Fibroblast of mammary gland (primary cell): ENCODE measurements at places on chromosomes 16 and 17.

- peak; percentile 11 for DNase-seq
Observed at GRCh38 chr16:66798161-66798560, 3.2 kb downstream of the TERB1 start.

GRCh38 chr17:59436900-59437299 lies 105.4 kb downstream of the YPEL2 start:
- no peak for DNase-seq

GRCh38 chr16:27436065-27436464 lies 34.1 kb downstream of the IL21R start:
- no peak for DNase-seq

- no peak for DNase-seq
Observed at GRCh38 chr16:78396046-78396445, 296.6 kb downstream of the WWOX start.

- DNase-seq = no peak
Observed at GRCh38 chr17:43014020-43014648, 7.5 kb downstream of the IFI35 start.

DNA sequence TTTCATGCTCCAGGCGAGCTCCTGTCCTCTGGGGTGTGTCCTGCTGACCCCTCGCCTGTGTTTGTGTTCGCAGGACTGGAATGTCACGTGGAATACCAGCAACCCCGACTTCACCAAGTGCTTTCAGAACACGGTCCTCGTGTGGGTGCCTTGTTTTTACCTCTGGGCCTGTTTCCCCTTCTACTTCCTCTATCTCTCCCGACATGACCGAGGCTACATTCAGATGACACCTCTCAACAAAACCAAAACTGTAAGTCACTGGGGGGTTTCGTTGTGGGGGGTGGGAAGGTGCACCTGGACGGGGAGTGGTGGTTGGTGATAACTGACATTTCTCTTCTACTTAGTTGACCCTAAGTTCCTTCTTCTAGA lies 58.3 kb downstream of the ABCC1 start:
- DNase-seq = no peak

DNA sequence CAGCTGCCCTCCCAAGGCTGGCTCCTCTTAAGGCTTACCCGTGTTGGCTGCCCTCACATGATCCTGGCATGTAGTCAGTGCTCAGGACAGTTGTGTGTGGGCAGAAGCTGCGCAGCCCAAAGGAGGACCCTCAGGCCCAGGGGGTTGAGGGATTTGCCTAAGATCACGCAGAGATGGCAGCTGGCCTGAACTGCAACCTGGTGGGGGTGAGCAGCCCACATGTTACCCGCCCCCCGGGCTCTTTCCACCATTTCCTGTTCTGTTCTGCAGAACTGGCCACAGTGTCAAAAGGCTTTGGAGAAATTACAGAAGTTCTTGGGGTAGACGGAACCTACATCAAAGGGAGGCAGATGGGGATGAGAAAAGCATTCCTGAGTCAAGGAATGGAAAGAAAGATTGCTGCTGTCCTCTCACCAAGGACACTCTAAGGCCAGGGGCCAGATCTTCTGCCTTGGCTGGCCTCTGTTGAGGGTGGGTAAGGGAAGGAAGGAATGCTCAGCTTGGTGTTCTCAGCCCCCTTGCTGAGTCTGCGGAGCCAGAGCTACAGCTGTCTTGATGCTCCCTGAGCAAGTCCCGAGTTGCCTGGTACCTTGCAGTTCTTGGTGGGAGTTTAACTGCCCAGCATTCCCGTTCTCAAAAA lies 53.0 kb downstream of the EPN2 start:
- no peak for DNase-seq

- DNase-seq = no peak
Observed at GRCh38 chr17:48611213-48611612, 396 bp upstream of the HOXB7 start.

DNA sequence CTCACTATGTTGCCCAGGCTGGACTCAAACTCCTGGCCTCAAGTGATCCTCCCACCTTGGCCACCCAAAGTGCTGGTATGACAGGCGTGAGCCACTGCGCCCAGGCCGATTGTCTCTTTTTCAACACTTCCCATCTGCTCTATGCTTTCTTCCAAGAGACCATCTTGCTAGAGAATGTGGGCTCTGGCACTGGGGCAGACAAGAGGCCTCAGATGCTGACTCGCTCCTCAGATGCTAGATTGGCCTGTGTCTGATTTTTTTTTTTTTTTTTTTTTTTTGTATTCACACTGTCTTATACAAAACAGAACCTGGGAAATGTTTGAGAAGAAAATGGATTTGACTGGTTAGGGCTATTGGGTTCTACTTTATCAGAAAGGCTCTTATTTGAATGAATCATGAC lies 58.2 kb downstream of the CYB5D2 start:
- peak; percentile 55 for DNase-seq

GRCh38 chr16:23223368-23223767 lies 40.8 kb downstream of the SCNN1G start:
- no peak for DNase-seq

DNA sequence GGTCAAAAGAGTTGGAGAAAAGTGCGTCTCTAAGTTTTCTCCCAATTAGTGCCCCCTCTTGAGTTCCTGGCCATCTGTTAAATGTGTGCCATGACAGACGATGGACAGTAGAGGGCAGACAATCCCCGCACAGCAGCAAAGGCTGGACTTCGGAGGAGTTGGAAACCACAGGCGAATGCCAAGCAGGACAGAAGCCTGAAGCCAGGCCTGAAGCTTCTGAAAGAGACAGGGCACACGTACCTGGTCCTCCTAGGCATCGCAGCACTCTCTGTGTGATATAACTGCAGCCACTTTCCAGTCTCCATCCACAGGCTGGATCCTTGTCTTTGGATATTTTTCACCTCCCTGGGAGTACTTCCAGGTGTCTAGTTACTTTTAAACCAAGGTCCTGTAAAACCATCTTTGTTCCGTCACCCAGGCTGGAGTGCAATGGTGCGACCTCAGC lies 14.5 kb downstream of the C17orf100 start:
- DNase-seq = peak; percentile 81

GRCh38 chr16:50718061-50718760 lies 23.7 kb upstream of the CYLD start:
- DNase-seq = peak; percentile 70

DNA sequence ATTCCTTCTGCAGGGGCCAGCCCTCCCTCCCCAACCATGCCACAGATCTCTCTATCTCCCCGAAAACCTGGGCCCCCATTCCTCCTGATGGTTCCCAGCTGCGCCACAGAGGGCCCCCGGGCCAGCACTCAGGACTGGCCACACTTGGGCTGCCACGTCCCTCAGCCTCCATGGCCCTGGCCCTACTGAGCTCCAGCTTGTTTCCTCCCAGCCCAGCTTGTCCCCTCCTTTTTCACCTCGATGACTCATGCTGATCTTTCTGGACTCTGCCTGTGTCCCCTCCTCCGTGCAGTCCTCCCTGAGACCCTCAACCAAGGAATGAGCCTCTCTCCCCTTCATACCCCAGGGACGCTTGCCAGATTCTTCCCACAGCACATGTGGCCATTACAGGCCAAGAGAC lies 10.9 kb upstream of the FAM83G start:
- DNase-seq = no peak

DNA sequence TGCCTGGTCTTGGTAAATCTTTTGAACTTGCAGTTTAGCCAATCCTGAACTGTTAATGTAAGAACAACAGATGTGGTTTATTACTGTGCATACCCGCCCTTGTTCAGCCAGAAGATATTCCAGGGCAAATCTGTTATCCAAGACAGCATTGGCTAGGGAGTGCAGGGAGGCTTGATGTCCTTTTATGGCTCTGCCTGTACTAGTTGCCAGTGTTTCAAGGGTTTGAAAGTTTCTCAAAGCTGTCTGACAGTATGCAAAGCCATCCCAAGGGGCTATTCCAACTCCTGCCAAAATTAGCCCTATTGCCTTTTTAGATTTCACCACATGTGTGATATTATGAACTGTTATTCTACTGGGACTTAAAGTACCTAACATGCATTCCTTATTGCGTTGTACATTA lies 30.1 kb downstream of the LCMT1 start:
- peak; percentile 63 for DNase-seq

GRCh38 chr16:1772362-1772907 lies at the start of gene EME2:
Gene EME2 (plus strand): TSS chr16:1772810. CDS start chr16:1773228, 418 bp downstream.
- peak; percentile 33 for DNase-seq

- no peak for DNase-seq
Observed at GRCh38 chr17:43126911-43127290, 1.7 kb upstream of the BRCA1 start.

GRCh38 chr17:59277031-59277430 lies 54.4 kb upstream of the YPEL2 start:
- no peak for DNase-seq

GRCh38 chr17:42111265-42111636 lies 1.3 kb downstream of the DHX58 start:
- DNase-seq = no peak

- DNase-seq = no peak
Observed at GRCh38 chr17:9806699-9807098, 15.2 kb downstream of the GSG1L2 start.

DNA sequence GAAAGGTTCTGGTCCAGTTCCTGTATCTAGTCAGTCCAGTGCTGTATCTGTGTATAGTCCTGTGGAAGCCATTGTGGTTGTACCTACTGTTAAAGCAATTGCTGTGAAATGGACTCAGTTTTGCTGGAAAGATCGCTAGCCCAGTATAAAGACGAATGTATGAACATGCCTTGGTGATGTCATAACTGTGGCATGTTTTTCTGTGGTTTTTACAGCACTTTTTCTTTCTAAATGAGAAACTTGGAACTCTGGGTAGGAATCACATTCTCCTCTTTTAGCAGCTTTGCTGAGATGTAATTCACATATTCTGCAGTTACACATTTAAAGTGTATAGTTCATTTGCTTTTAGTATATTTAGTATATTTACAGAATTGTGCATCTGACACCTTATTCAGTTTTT lies 58.1 kb downstream of the MAP2K4 start:
- DNase-seq = peak; percentile 77

- DNase-seq = peak; percentile 12
Observed at GRCh38 chr17:55533608-55534007, 22.4 kb upstream of the SMIM36 start.
